ENCODE measurements at places on chromosomes 2 and 18.
A peak's percentile ranks its signal among the peaks of the same experiment; 100 is the strongest.

GRCh38 chr2:17249249-17249648 lies 269.0 kb downstream of the RAD51AP2 start:
- no peak for DNase-seq

DNA sequence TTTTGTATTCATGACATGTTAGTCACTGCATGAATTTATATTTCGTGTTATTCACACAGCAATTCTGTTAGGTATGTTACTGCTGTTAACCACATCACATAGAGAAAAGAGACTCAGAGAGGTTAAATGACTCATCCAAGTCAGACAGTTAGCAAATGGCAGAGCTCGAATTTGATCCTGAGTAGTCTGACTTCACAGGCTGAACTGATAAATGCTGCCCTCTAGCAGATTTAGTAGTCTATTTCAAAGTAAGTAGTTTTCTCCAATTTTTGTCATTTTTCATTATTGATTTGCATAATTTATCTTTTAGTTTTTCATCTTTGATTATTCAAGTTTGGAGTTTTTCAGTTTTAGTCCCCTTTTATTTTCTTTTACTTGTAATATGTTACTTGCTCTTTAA lies 58.3 kb downstream of the WDR7 start:
- DNase-seq: peak; percentile 77

GRCh38 chr2:195561116-195561921 lies 95.7 kb upstream of the SLC39A10 start:
- DNase-seq: peak; percentile 95

GRCh38 chr2:122244598-122245229 lies 489.3 kb downstream of the TSN start:
- no peak for DNase-seq

GRCh38 chr2:70091364-70091763 lies 4.1 kb downstream of the PCBP1 start:
- DNase-seq: no peak

- no peak for DNase-seq
Measured at GRCh38 chr18:55559739-55560138, 28.3 kb downstream of the TCF4 start.

- no peak for DNase-seq
Measured at GRCh38 chr2:104804148-104804890, 49.6 kb upstream of the POU3F3 start.

DNA sequence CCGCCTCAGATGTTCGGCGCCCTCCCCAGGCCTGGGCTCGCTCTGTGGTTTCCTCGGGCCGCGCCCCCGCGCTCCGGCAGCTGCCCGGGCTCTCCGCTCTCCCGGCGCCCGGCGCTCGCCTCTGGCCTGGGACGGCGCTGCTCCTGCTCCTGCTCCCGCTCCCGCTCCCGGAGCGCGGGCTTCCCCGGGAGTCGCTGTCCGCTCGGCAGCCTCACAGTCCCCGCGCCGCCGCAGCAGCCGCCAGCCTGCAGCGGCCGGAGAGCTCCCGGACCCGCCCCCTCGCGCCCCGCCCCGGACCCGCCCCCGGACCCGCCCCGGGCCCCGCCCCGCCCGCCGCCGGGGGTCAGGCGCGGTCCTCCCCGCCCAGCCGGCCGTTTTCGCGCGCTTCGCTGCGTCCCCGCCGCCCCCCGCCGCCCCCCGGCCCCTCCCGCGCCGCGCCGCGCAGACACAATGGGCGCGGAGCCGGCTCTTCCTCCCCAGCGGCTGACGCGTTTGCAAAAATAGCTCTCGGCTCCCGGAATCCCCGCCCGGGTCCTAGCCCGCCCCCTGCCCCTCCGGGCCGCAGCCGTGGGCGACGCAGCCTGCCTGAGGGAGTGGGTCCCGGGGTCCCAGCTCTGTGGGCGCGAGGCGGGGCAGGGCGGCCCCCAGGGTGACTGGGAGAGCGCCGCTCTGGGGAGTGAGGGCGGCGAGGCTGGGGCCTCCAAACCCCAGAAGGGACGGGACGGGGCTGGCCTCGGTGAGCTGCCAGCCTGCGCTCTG lies at the start of gene ARL4C:
ARL4C (minus strand) TSS at position 247 of the 759 bp plus-strand sequence. CDS start 495 bp downstream, outside the sequence.
- DNase-seq: peak; percentile 43

- DNase-seq: peak; percentile 51
Measured at GRCh38 chr2:113078350-113078839, 10.6 kb downstream of the IL1F10 start.

DNA sequence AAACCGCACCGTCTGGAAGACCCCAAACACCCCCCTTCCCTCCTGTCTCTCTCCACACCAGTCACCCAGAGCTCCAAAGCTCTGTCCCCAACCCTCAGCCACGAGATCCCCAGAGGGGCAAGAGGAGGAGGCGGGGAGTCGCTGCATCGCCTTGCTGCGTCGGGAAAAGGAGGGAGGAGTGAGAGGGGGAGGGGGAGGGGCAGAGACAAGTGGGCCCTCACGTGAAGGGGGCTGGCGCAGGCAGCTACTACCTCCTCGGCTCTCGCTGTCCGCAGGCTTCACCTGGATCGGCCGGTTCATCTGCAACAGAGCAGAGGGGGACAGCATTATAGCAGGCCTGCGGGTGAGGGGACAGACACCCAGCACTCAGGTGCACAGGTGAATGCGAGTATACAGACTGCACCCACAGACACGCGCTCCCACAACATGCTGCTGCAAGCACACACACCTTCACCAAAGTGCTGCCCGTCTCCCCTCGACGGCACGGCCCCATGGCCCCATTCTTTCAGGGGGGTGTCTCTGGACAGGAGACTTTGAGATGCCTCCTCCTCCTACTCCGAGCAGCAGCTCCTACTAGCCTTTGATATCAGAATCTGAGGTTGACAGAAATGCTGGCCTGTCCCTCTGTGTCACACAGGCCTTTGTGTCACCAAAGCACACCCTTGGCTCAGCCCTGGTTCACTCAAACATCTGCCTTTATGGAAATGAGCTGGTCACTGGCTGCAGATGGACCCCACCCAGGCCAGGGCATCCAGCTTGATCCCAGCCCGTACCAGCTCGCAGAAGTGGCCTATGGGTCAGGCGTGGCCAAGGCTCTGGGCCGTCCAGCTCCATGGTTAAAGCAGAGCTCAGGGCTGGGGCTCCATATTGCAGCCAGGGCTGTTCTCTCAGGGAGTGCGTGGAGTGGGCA lies 243.8 kb downstream of the CELF4 start:
- DNase-seq: no peak

GRCh38 chr2:66679442-66679841 lies 244.5 kb downstream of the MEIS1 start:
- DNase-seq: peak; percentile 44

DNA sequence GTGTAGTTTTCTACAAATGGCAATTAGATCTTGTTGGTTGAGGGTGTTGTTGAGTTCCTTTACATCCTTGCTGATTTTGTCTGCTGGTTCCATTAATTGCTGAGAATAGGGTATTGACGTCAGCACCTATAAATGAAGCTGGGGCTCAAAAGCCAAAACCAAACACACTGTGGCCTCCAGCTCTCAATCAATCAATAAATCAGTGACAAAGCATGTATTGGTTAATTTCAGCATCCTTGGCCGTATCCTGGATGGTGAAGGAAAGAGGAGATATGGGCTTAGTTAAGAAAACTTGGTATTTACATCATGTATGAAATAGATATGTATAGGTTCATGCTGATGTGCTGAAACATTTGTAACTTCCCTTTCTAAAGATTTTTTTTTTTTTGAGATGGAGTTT lies 13.2 kb upstream of the APOB start:
- DNase-seq: no peak

DNA sequence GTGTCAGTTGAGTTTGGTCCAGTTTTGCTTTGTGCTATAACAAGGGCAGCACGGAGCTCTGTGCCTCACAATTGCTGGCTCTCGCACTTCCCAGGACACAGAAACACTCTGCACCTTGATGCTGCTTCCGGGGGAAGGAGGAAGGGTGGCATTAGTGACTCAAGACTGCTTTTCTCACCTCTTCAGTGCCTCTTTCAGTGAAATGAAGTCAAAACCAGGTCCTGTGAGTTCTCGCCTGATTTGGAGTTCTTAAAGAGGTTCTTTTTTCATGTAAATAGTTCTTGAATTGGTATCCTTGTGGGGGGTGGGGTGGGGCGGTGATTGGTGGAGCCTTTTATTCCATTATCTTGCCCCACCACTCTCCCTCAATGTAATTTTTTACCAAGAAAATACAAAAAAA lies 91.5 kb upstream of the MYT1L start:
- DNase-seq: no peak

GRCh38 chr2:173997269-173997668 lies 32.1 kb upstream of the SP3 start:
- peak; percentile 68 for DNase-seq

- DNase-seq: peak; percentile 59
Measured at GRCh38 chr18:76972846-76973519, 150.6 kb downstream of the ZNF236 start.

- DNase-seq: no peak
Measured at GRCh38 chr2:204738721-204739120, 193.4 kb downstream of the PARD3B start.

- DNase-seq: no peak
Measured at GRCh38 chr2:164696634-164697033, 75.4 kb upstream of the GRB14 start.

DNA sequence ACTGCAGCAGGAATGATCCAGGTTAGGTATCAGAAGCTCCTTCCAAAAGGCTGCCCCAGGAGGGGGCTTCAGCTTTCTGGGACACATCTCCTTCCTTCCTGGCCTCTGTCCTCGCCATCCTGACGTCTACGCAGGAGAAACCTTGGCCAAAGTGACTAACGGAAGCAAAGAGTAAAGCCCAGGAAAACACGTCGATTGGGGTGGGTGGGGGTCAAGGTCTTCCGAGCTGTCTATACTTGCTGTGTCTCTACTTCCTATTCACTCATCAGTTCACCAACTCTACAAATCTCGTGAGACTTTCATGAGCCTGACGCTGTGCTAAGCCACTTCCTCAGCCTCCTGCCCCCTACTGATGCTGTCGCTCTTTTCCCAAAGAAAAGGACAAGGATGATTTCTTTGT lies 212.6 kb downstream of the TNS1 start:
- DNase-seq: no peak

DNA sequence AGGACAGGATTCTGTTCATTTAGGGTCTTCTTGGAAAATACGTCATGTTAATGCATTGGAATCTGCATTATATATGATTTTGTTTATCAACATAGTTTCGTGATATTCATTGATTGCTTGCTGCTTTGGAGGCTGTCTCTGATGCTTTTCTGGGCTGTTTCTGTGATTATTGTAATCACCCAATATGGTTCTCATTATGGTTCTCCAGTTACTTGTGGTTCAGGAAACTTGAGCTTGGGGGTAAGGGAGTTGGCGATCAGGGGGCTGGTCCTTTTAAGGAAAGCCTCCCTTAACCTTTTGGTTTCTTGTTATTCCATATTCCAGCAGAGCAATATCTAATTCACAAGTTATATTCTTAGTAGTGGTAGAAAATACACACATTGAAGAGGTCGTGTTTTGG lies 17.4 kb upstream of the STON1 start:
- DNase-seq: no peak

GRCh38 chr2:200968162-200968561 lies 4.7 kb upstream of the ORC2 start:
- DNase-seq: no peak

DNA sequence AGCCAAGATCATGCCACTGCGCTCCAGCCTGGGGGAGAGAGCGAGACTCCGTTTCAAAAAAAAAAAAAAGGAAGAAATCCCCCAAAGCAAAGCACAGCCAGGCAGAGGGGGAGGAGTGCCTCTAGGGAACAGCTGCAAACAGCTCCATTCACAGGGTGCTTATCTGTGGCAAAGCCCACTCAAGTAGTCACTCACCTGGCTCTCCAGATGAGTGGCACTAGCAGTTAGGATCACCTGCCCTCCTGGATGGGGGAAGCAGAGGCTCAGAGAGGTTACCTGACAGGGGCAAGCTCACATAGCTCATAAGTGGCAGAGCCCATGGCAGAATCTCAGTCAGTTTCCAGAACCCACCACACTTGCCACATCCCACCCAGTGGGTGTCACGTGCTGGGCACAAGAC lies 30.3 kb downstream of the TFCP2L1 start:
- DNase-seq: no peak

DNA sequence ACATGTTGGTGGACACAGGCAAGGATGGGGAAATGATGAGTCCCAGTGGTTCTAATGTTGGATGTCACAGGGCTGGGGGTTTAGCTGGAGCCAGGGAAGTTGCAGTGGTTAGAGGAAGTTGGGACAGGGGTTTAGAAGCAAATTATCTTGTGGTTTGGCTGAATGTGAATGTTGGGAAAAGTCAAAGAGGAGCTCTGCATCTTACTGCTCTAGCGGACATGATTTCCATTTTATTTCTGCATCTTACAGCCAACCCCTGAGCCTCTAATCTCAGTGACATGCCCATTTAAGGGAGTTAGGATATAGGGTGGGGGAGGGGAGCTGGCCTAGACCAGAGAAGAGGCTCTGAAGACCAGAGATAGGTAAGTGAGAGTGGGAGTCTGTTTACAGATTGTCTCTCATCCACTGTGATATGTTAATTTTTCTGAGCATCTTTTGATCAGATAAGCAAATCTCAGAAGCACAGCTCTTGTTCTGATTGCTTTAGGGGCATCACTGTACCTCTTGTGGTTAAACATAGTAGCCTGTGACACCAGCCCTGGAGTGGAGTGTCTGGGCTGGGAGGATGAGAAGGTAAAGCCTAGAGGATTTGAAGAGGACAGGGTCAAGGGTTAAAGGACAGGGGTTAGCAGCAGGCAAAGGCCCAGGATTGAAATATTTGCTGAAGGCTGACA lies 43.6 kb downstream of the SETBP1 start:
- DNase-seq: no peak

DNA sequence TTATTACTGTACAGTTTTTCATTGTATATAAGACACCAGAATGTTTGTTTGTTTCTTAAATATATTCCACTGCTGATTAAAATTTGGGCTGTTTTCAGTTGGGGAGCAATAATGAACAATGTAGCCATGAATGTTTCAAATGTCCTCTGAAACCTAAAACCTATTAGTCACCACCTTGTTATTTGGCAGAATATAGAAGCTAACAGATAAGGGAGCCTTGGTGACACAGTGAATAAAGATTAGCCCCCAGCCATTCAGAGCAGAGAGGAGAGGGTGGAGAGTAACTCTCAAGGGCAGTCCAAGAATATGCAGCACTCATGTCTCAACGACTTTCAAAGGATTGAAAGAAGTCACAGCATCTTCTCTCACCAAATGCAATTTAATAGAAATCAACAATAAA lies 43.1 kb upstream of the ATP8B1 start:
- peak; percentile 93 for DNase-seq
